ENCODE measurements at places on chromosomes 7 and 10.
A peak's percentile ranks its signal among the peaks of the same experiment; 100 is the strongest.

- DNase-seq = no peak
Measured at GRCh38 chr10:7817984-7818294, 366 bp upstream of the TAF3 start.

DNA sequence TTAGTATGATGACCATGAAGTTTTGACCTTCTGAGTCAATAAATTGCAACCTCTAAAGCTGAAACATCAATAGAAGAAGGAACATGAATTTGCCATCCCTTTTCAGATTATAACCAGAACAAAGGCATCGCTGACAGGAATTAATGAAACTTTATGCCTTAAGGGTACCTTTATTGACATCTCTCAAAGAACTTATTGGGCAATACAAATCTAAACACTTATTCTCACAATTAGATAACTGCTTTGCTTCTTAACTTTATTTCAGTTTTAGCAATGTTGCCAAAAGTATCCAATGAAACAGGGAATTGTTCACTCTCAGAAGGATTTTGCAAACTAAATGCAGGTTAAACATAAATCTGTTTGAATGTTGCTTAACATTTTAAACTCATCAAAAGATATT lies 116.0 kb downstream of the ELAPOR2 start:
- no peak for DNase-seq

DNA sequence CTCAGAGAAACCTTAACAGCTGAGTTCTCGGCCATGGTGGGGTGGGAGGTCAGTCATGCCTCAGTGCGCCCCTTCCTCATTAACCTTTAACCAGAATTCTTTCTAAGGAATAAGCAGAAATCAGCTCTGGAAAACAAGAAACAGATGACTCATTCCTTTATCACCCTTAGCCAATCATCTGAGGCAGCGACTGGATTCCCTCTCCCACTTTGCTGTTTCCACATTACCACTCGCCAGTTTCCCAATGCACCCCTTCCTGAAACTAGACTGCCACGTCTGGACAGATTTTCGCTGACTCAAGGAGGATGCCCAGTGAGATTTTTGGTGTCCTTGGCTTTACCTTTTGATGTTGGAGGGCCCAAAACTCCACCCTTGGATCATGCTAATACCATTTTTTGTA lies 223.8 kb downstream of the PLXDC2 start:
- DNase-seq = no peak

- DNase-seq = no peak
Measured at GRCh38 chr7:102107474-102108104, 179.1 kb upstream of the SH2B2 start.

GRCh38 chr7:81410471-81411117 lies 359.3 kb downstream of the HGF start:
- no peak for DNase-seq

DNA sequence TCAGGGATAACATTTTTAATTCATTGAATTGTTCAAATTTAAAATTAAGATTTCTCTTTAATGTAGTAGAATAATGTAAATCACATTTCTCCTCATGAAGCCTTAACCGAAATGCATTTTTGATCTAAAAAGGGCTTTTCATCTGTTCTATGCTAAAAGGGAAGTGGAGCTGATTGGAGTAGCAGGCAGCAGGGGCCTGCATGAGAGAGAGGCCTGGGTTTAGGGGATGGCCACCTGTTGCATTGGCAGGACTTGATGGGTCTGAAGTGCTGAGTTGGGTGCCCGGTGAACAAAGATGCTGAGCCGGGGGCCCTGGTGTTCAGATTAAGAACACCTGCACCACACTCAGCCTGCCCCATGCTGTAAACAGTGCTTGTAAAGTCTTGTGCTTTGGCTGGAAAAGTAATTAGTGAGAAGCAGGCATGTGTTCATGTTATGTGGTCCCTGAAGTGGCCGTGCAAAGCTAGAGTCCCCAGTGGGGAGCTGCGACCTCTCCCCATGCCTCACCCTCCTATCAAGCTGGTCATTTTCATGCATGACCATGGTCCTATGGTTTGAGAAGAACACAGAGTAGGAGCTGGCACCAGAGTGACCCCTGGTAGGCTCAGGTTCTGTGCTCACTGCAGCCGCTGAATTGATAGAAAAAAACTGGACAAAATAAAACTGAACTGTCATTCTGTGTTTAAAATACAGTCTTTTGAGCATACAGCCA lies 124.3 kb downstream of the ADCY1 start:
- no peak for DNase-seq

DNA sequence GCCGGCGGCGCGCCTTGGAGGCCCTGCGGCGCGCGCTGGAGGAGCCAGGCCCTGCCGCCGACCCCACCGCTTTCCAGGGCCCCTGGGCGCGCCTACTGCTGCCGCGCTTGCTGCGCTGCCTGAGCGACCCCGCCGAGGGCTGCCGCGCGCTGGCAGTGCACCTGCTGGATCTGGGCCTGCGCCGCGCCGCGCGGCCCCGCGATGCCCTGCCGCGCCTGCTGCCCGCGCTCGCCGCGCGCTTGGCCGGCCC lies 280 bp downstream of the DNAAF5 start:
- no peak for DNase-seq

DNA sequence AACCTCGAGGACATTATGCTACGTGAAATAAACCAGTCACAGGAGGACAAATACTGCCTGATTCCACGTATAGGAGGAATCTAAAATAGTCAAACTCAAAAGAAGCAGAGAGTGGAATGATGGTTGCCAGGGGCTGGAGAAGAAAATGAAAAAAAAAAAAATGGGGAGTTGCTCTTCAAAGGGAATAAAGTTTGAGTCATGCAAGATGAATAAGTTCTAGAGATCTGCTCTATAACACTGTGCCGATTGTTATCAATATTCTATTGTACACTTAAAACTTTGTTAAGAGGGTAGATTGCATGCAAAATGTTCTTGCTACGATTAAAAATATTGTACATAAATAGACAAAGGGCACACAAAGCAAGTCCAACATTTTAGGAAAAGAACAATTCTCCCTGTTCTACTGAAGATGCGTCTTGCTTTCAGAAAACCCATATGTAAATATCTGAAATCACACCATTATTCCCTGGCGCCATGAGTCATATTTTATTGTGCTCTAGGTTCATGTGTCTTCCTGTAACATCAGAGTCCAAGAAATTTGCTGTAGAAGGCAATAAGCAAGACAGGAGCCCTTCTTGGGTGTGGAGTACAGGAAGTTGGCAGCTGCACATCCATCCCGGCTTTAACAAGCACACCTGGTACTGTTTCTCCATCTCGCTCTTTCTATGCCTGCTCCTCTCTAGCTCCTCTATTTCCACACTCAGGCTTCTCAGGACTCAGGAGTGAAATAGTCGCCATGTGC lies 145.9 kb downstream of the GFRA1 start:
- DNase-seq = no peak

GRCh38 chr7:26856176-26856985 lies 8.0 kb downstream of the SKAP2 start:
- no peak for DNase-seq

DNA sequence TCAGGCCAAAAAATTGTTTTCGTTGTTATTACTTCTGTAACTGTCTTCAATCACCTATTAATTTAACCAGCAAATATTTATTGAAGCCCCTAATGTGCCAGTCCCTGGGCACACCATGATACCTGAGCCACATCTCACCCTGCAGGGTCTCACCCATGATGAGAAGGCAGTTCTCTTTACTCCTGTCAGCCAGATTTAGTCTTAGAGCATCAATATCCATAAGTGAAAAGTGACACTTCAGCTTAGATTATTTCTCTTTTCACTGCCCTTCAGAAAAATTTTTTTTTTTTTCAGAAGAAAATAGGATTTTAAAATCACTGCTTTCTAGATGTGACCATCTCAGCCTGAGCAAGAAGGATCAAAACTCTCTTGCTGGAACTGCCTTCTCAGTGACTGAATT lies 258.6 kb upstream of the NFE2L3 start:
- no peak for DNase-seq

- no peak for DNase-seq
Measured at GRCh38 chr7:75718390-75719031, 20.2 kb downstream of the HIP1 start.

- DNase-seq = peak; percentile 74
Measured at GRCh38 chr7:106056513-106057203, 55.5 kb downstream of the SYPL1 start.

DNA sequence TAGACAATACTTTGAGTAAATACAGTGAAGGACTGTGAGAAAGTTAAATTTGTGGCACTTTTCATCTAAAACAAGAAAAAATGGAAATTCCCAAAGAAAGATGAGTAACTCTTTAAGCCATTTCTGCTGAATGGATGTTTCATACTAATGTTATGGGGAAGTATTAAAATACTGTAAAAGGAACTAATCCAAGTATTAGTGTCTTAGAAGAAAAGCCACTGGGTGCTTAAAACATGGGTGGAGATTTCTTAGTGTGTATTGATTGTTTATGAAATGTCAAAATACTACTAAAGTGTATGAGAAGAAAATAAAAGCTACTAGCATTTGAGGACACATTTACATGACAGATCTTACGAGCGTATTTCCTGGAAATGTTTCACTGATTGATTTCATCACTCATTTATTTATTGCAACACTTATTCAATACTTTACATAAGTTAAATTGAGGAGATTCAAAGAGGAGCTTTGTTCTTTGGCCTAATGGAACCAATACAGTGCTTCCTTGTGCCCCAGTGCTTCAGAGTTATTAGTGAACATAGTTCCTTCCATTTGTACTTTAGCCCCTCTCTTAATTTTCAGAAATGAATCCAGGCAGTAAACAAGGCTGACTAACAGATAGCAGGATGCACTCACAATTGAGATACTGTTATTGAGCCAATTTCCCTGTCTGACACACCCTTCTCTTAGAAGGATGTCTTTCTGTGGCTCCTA lies 155.5 kb upstream of the AHR start:
- no peak for DNase-seq

GRCh38 chr10:31942892-31943291 lies 14.3 kb upstream of the ARHGAP12 start:
- no peak for DNase-seq

DNA sequence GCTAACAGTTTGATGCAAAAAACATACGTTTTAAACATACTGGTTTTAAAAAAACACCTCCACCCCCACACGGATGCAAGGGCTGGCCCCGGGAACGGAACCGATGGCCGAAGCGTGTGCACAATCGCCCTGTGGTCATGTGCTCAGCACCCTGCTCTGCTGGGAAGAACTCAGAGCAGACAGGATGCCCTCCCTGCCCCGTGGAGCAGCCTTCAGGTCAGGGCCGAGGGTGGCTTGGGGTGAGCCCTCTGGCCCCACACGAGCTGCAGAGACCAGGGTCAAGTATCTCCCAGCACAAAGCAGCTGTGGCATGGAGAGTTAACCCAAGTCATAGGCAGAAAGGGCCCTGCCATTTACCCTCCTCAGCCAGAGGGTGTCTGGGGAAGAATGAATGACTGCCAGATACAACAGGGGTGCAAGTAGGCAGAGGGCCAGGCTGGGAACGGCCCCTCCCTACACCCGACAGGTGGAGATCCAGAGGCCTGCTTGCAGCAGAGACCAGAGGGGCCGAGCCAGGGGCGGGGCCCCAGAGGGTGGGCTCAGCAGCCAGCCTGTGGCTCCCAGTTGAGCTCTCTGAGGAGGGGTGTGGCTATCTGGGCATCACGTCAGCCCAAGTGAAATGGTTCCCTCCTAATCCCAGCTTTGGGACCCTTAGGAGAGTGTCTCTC lies 56.8 kb downstream of the ZRANB1 start:
- no peak for DNase-seq

GRCh38 chr7:35348611-35349400 lies 94.9 kb upstream of the TBX20 start:
- no peak for DNase-seq

DNA sequence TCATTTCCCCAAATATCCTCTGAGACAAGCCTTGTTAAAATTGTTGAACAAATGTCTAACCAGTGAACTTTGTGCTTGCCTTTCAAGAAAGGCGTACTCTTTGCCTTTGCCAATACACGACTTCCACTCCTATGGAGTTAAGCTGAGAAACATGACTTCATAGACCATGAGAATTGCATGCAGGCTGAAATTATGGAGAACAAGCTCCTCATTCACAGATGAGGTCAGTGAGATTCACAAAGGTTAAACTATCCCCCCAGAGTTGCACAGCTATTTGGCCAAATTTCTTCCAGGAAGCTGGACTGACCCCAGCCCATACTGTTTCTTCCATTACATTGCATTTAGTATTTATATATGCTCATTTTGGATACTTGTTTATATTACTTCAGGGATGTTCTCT lies 221.4 kb upstream of the SEMA3C start:
- no peak for DNase-seq

DNA sequence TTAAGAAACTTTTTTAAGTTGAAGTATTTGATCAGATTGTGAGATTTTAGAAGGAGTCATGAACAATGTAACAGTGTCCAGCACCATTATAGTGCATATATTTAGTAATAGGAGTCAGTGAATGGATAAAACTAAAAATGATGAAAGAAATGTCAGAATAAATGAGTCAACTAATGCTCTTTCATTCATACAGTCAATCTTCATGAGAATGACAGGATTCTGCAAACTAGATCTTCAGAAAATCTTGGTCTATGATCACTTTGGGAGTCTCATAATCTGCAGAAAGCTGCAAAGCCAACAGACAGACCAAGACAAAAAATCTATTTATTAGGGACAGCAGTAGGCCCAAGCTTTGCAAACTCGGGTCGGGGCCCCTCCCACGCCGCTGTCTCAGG lies 710 bp downstream of the RNLS start:
- no peak for DNase-seq

- DNase-seq = no peak
Measured at GRCh38 chr7:84823530-84823929, 363.3 kb downstream of the SEMA3D start.

GRCh38 chr10:16195894-16196293 lies 240.9 kb upstream of the PTER start:
- no peak for DNase-seq

DNA sequence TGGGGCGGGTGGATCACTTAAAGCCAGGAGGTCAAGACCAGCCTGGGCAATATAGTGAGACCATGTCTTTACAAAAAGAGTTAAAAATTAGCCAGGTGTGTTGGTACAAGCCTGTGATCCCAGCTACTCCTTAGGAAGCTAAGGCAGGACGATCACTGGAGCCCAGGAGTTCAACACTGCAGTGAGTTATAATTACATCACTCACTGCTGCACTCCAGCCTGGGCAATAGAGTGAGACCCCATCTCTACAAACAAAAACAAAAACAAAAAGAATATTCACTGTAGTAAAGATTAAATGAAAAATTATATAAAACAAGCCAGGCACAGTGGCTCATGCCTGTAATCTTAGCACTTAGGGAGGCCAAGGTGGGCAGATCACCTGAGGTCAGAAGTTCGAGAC lies 1047.6 kb upstream of the AUTS2 start:
- DNase-seq = no peak

DNA sequence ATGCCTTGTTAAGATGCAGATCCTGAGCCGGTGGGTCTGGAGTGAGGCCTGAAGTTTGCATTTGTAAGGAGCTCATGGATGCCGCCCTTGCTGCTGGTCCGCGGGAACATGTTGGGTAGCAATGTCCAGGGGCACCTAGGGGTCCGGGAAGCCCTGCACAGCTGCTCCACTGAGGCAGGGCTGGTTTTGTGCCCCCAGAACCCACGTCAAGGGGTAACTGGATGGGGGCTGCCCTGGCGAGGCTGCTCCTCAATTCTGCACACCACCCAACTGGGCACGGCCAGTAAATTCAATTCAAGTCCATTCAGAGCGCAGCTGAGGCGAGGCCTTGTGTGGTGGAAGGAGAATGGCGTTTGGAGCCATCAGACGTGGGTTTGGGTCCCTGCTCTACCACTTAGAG lies 246.3 kb upstream of the PITRM1 start:
- no peak for DNase-seq

- DNase-seq = no peak
Measured at GRCh38 chr7:158406364-158406763, 181.3 kb downstream of the PTPRN2 start.

Measured in CD4-positive, alpha-beta T cell treated with Interleukin-6 at 100 ng/mL for 8 hours (primary cell).